ENCODE measurements at places on chromosomes 6 and 20. TPM values are rescaled to one million over a fixed set of nuclear protein-coding genes. Genes with fewer than 3 reads are reported as not detected.
A peak's percentile ranks its signal among the peaks of the same experiment; 100 is the strongest.

DNA sequence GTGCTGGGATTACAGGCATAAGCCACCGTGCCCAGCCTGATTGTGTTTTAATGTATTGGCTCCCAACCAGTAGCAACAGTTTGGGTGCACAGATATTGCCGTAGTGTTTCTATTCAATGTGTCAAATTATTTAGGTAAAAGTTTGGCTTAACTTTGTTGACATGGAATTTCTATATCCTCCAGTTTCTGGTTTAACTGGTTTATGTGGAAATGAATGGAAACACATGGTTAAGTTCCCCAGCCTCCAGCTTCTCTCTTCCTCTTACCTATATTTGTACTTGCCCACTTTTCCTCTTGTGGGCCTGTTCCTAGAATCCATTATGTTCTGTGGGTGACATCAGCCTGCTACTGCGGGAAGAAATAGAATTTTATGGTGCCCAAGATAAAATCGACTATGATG lies 53.9 kb upstream of the ESR1 start:
- no peak for DNase-seq

GRCh38 chr6:101393251-101393828 lies at the start of gene GRIK2:
Gene GRIK2, plus strand, starts transcription at chr6:101393708.
- peak; percentile 49 for DNase-seq

DNA sequence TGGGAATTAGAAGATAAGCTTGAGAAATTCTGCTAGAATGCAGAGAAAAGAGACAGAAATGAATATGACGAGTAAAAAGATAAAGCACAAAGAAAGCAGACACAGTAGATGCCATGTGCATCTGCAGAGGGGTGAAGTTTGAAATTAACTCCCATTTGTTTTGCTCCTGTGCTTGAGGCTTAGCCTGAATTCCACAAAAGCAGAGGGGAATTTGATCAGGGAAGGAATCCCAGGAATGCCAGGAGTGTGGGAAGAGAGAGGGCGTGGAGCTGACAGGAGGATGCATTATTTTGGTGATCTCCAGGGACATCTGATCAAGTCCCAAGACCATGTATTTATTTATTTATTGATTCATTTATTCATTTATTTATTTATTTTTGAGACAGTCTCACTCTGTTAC lies 55.6 kb downstream of the SLC22A1 start:
- DNase-seq: no peak

GRCh38 chr6:139457476-139457875 lies 83.0 kb upstream of the CITED2 start:
- no peak for DNase-seq

IFNGR1 gene
- total RNA-seq: 80.8 TPM

- DNase-seq: no peak
These were observed 317.1 kb downstream of the BMP7 start for GRCh38 chr20:56949318-56949717.

DNA sequence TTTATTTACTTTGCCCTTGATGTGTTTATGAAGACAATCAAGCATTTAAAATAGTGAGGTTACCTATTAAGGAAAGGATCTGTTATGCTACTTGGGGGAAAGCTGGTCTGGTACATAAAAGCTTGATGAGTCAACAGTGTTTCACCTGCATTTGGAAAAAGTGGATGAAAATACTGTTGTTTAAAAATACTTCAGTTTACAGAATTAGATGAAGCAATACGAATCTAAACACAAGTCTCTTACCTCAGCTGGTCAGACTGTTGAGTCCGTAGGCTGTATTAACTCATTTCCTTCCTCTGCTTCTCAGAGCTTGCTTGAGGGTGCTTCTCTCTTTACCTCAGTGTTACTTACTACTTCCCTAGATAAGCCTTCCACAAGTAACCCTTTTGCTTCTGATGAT lies 36.1 kb downstream of the NKX2-4 start:
- DNase-seq: no peak

DNA sequence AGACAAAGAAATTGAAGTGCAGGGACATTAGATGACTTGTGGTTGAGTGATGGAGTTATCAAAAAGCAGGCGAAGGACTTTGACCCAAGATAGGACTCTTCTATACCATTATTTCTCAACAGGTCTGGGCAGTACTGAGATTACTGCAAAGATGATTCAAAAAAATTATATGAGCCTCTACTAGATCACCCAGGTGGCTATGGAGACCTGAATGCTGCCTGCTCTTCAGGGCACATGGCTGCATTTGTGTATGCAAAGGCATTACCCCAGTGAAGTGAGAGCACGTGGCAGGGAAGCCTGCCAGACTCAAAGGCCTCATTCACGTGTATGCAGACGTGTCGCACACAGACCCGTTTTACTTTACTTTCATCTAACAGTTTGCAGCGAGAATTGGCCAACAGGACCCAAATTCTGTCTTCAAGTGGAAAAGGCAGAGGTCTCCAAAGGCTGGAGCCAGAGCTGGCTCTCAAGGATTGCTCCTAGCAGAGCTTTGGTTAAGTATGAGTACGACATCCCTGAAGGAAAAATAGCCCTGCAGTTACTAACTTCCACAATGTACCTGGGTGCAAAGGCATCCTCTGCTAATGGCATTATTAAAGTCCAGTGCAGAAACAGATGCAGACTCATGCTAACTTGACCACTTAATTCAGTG lies 113.8 kb upstream of the ARMC2 start:
- DNase-seq: no peak

GRCh38 chr20:4181956-4182945 lies 166.9 kb upstream of the RNF24 start:
- DNase-seq: no peak

NOX3 gene
- total RNA-seq: not detected

KATNA1 gene
- total RNA-seq: 13.9 TPM

- no peak for DNase-seq
These were observed 28.3 kb downstream of the MAS1 start for GRCh38 chr6:159919011-159919511.

DNA sequence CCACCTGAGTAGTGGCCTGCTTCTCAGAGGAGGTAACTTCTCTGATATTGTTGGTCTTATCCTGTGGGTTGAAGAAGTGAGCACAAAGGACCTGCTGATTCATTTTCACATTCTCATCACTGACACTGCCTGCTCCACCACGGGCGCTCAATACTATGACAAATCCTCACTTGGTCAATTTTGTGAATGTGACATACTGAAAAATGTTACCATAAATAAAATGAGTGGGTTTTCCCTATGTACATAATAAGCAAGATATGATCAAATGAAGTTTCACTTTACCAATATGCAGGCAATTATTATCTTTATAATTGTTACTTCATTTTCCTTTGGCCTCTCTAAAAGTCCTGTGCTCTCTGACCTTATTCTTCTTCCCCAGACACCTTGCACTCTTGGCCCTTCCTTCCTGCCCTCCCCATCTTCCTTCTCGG lies 71.5 kb upstream of the RIPOR2 start:
- DNase-seq: no peak

DNA sequence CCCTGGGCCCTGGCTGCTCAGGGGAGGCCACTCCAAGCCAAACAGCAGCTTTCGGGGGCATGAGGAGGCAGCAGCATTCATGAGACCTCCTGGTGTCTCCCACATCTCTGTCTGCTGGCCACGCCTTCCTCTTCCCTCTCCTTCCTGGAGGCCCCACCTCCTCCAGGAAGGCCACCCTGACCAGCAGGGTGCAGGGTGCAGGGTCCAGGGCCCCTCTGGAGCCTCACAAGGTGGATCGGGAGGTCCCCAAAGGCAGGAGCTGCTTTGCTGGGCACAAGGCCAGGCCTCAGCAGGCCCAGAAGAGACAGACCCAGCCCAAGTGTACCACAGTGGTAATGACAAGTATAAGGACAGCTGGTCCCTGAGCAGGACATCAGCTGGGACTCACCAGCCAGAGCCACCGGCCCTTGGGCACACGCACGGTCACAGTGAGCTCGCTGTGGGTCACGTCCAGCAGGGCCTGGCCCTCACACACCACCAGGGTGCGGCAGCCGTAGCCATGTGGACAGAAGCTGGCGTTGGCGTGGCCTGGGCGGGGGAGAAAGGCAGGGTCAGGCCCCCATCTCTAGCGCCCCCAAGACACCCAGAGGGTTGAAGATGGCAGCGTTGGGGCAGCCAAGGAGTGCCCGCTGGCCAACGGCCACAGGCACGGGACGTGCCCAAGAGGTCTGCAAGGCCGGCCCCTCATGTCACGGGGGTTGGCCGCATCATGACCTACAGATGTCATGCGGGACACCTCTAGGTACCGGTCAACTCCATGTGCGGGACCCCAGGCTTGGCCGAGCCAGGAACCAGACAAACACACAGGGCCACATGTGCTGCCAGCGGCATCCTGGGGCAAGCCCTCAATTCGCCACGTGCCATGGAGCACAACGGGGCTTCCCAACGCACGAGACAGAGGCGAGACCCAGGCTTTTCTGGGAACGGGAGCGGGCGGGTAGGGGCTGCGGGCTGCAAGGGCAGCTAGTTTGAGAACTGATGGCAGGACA lies 26.9 kb downstream of the ADRM1 start:
- DNase-seq: no peak

GRCh38 chr20:44736170-44737021 lies 9.3 kb upstream of the KCNK15 start:
- DNase-seq: peak; percentile 75

DNA sequence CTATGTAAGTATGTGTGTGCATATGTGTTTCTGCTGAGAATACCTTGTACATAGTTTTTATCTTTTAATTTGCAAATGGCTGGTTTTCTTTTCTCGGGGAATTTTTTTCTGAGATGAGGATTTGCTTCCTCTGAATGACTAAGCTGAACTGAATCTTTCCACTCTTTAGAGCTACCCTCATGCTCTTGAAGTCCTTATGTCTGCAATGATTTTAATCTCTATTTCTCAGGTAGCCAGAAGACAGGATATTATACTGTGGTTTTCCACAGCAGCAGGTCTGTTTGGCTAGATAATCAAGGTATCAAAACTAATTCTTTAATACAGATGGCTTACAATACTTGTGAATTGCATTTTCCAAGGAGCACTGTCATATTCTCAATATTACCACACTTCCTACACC lies 114.7 kb downstream of the PLCB1 start:
- DNase-seq: no peak

INSM1 gene
- total RNA-seq: not detected

GNMT gene
- total RNA-seq: 10.9 TPM

DNA sequence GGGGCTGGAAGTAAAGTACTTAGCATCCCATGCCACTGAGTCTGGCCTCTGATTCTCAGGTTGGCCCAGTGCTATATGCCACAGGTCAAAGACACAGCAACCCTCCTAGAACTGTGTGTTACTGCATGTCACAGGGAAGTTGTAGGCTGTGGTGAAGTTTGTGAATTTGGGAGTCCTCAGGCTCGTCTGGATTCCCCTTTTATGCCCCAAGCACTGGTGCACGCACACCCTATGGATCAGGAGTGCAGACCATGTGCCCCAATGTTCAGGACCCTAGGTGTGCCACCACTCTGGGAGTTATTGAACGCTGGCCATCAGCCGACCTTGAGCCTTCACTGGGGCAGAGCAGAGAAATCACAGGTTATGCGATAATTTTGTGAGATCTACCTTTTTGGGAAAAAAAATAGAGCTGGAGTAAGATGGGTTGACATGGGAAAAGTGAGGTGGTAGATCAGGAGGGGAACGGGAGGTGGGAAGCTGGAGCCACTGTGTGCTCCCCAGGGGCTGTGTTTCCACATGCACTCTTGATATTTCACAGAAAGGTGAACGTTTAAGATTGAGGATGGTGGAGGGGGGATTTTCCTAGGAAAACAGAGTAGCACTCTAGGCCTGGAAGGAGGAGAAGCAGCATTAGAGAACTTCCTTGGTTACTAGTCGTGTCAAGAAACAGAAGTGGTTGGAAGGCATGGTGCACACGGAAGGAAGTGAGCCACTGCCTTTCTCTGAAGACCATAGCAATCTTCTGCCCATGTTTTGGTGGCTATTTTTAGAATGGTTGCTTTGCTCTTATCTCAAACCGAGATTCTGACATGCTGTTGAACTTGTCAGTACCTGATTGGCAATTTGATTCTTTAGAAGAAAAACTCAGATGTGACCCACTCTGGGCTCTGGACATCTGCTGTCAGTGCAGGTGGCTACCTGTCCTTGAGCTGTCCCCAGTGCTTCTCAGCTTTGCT lies 44.1 kb downstream of the DUSP22 start:
- no peak for DNase-seq

GRCh38 chr6:139194740-139195139 lies 59.9 kb downstream of the HECA start:
- no peak for DNase-seq

OR2H1 gene
- total RNA-seq: not detected

DNA sequence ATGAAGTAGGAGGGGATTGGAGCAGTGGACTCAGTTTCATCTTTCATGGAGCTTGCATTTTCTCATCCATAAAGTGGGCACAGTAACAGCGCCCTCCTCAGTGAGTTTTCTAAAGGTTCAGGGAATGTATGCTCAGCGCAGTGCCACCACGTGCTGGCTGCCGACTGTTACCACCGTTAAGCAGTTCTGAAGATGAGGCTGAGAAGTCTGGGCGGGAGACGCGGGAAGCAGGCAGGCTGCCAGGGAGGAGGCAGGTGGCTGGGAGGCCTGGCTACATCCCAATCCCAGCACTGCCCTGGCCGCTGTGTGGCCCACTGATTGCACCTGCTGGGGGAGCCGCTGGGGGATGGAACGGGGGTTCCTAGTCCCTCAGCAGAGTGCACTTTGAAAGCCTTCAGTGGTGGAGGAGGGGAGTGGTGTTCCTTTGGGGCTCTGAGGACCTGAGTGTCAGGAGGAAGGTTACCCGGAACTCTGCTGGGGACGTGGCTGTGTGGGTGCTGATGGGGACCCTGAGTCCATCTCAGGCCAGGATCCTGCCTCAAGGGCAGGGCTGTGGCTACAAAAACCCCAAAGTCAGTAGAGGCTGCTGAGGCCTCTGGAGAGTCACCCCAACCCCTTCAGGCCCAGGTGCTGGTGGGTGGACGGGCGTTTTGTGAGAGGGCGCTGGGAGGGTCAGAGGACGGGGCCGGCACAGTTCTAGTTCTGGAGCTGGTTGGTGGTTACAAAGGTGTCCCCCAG lies 28.0 kb upstream of the PHACTR3 start:
- no peak for DNase-seq

GRCh38 chr6:161917645-161918044 lies 643.8 kb upstream of the AGPAT4 start:
- no peak for DNase-seq

GRCh38 chr20:41138475-41139226 lies 1.3 kb downstream of the PLCG1 start:
- DNase-seq: peak; percentile 34

- no peak for DNase-seq
These were observed 41.1 kb downstream of the DLL1 start for GRCh38 chr6:170249817-170250216.

GRCh38 chr6:34465531-34466241 lies at the start of gene PACSIN1:
Gene PACSIN1, plus strand, starts transcription at chr6:34466076. Its CDS starts 60,230 bp downstream, at chr6:34526306.
- DNase-seq: peak; percentile 20

DNA sequence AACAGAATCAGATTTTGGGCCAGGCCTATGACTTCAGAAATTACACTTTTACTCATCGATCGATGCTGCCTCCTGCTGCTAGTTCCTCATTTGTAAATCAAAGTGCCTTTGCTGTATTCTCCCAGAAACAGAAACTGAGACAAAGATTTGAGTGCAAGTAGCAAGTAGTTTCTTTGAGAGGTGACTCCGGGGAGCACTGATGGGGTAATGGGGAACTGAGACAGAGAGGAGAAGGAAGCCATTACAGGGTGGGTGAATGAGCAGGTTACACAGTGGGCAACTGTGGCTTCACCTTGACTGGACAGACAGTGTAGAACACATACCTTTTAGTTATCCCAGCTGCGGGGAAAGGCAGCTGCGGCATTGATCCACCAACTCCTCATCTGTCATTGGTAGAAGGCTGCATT lies 9.7 kb upstream of the CD40 start:
- DNase-seq: no peak

KCNB1 gene
- 4.2 TPM for total RNA-seq

IL17A gene
- total RNA-seq: not detected

RTN4IP1 gene
- total RNA-seq: 15.7 TPM

GRCh38 chr6:108751282-108751681 lies 96.9 kb upstream of the ARMC2 start:
- DNase-seq: no peak
